ENCODE measurements at places on chromosomes 6 and 20. TPM values are rescaled to one million over a fixed set of nuclear protein-coding genes. Genes with fewer than 3 reads are reported as not detected.

Gene ZNF391
- 0.25 TPM for total RNA-seq

Gene NEDD9
- total RNA-seq: 36.6 TPM

Gene RAD21L1
- total RNA-seq: not detected

Gene KCNK16
- total RNA-seq: not detected

Gene HTR1E
- not detected for total RNA-seq
